ENCODE measurements at places on chromosomes 1 and 21. TPM values are rescaled to one million over a fixed set of nuclear protein-coding genes. Genes with fewer than 3 reads are reported as not detected.

DNA sequence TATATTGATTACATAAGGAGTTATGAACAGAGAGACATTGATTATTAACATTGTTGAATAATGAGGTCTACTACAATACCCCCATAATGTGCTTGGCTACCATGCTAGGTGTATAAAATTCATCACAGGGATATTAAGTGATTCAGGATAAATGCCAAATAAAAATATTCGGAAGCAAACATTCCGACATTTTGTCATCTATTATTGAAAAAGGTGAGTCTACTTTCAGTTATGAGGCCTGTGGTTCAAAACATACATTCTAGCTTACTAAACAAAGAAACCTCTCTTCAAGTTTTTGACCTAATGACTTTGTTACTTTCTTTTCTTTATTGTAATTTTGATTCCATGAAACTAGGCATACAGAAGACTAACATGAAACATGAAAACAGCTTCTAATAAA is 190.3 kb upstream of the GREM2 start:
- DNase-seq: no peak

DNA sequence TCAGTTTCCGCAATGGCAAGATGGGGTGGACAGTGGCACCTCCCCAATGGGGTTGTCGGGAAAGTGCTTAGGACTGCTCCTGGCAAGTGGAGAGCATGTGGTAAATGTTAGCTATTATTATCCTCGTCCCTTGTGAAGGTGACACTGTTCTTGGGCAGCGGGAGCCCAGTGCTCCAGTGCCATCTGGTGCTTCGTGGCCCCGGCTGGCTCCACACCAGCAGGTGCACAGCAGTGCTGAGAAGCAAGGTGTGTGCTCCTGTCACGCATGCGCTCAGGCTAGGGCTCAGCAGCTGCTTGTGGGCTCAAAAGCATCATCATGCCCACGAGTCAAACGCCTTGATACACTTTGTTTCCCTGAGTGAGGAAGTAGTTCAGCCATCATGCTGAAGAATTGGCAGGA is 24.9 kb upstream of the KCNC4 start:
- no peak for DNase-seq

GRCh38 chr21:35395728-35396127 is 346.6 kb upstream of the RUNX1 start:
- no peak for DNase-seq

Gene CACNA1S
- total RNA-seq: under 0.01 TPM

Gene SLC1A7
- not detected for total RNA-seq

Gene CCDC181
- 7.3 TPM for total RNA-seq
